ENCODE measurements at places on chromosomes 2 and 18.

DNA sequence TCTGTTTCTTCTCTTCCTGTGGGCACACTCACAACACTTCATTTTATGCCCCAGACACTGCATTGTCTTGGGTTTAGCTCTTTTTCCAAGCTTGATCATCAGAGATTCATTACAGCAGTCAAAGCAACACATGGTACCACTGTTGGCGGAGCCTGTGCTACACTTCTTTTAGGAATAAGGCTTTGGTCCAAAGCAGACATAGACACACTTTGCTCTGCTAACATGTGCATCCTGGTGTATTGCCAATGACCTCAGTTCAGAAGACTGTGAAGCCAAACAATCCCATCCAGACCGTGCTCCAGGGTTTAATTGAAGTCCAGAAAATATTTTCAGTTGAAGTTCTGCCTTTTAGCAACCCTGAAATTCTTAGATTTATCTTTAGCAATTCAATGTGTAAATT is 354.6 kb upstream of the RAB12 start:
- DNase-seq, result no peak

DNA sequence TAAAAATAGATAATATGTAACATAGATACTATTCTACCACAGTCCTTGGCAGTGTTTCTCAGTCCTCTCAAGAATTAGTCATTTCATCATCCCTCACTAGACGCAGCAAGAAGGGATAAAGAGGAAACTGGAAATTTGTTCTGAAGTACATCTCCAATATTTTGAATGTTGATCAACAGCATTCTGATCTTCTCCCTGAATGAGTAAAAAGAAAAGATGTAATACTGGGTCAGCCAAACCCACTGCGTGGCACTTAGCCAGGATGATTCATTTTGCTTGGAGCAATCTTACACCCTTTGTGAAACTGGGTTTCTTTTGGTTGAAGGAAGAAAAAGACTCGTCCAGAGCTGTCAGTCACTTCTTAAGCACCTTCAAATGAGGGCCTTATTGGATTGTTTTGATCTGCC is 54.1 kb downstream of the TAF1B start:
- peak; percentile 25 for DNase-seq

DNA sequence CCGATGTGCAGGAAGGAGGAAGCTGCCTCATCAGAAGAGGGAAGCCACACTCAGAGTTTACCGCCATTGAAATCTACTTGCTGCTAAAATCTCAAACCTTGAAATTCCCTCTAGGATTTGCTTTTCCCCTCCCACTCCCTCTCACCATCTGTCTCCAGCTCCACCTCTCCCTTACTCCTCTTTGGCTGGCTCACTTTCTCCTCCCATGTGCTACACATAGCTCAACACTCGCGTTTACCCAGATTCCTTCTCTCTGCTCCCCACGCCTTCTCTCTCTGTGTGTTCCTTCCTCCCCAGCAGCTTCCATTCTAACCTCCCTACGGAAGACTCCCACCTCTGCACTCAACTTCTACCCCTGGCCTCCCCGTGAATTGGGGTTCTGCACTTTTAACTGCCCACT is 143.1 kb downstream of the DNER start:
- DNase-seq, result no peak

- DNase-seq, result no peak
Measured at GRCh38 chr18:6920099-6920955, 190.8 kb downstream of the ARHGAP28 start.

DNA sequence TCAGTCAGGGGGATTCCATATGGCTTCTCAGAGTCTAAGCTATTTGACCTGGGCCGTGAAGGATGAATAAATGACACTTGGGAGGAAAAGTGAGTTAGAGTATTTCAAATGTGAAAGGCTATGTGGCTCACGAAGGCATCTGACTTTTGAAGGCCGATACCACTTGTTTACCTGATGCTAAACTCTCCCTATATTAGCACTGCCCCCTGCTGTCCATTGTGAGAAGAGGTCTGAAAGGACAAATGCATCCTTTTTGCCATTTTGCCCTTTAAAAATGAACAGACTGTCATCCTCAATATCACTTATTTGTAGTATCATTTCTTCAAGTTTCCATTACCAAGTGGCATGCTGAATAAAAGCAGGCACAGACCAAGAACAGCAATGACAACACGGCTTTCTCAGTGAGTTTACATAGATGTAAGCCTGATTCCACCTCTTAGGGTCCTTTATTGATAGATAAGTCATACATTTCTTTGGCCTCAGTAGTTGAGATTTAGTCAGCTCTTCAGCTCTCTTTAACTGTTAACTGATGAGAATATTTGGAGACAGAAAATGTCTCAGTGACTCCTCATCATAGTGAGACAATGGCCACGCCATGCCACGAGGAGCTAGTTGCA is 40.1 kb downstream of the DOCK10 start:
- DNase-seq, result peak; percentile 60

GRCh38 chr2:234712421-234712935 is 215.6 kb upstream of the ARL4C start:
- no peak for DNase-seq

DNA sequence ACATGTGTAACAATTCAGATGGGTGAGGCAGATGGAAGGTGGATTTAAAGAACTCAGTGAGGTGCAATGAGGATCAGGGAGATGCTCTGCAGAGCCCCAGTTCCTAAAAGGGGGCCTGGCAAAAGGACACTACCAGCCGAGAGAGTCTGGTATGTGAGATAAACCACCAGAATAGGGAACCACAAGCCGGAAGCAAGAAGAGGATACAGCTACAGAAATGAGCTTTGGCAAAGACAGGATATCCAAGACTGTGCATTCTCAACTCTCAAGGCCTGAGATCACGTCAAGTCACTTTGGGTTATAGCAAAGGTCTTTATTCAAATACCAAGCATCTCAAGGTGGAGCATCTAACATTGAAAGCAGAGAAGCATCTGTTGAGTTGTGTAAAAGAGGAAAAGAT is 293.5 kb downstream of the ARHGAP15 start:
- no peak for DNase-seq

- DNase-seq, result peak; percentile 21
Measured at GRCh38 chr2:28678944-28679343, 72.7 kb upstream of the PPP1CB start.

GRCh38 chr2:136225950-136226835 is 108.2 kb upstream of the CXCR4 start:
- no peak for DNase-seq

DNA sequence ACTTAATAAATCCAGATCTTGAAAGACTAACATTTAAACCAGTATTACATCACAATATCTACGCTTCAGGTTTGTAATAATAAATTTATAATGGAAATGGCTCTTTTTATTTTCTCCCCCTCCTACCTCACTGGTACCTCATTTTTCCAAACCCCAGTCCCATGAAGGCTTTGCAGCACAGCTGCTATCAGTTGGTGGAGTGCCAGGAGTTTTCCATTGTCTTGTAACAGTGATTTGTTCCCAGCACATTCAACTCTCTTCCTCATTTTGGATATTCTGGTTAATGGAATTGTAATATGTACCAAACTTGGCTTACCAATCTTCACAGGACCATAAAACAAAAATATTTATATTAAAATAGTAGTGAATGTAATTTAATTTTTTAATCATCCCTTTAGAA is 91.2 kb downstream of the VRK2 start:
- DNase-seq, result no peak

GRCh38 chr2:238220892-238221521 is 17.5 kb upstream of the ILKAP start:
- DNase-seq, result no peak

DNA sequence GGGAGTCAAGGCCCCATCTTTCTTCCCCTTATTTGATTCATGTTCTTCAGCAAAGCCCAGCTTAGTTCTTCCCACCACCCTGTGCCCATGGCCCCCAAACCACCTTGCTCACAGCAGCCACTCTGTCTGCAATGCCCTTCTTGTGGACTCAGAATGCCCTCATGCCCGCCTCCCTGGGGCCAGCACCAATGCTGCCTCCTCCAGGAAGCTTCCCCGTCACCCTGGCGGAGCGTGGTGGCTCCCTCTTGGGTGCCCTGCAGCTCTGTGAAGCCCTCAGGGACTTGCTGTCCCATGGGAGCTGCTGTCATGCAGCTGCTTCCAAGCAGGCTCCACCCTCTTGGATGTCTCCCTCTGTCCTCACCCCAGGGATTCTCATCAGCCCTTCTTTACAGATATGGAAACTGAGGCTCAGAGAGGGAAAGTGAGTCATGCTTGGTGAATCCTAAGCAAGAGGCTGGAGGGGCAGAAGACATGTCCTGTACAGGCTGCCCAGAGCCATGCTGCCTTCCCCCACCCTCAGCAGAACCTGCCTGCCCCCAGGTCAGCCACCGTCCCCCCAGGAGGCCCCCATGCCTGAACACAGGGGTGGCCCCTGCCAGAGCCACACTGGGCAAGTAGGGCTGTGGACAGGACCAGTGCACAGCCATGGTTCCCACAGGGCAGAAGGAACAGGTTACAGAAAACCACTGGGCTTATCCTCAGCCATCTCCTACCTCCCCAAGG is 11.8 kb upstream of the DUSP2 start:
- no peak for DNase-seq

Measured in activated naive CD4-positive, alpha-beta T cell treated with anti-CD3 and anti-CD28 coated beads, Interleukin-2, amount 50 U/mL, for 16 hours (primary cell).